ENCODE measurements at places on chromosomes 11 and 22. TPM values are rescaled to one million over a fixed set of nuclear protein-coding genes. Genes with fewer than 3 reads are reported as not detected.

DNA sequence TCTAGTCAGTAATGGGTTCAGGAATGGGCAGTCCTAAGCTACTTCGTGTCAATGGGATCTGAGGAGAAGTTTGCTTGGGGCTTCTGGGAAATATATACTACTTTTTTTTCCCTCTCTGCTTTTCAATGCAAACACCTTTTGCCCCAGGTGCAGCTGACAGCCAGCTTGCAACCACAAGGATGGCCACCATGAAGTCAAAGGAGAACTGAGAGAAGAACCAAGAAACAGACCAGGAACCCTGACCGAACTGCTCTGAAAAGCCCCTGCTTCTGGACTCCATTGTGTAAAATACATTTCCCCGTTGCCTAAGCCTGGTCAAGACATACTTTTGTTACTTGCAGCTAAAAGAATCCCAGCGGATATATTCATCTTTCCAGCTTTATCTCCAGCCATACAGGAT, 20.1 kb upstream of the CD44 start:
- no peak for DNase-seq

DNA sequence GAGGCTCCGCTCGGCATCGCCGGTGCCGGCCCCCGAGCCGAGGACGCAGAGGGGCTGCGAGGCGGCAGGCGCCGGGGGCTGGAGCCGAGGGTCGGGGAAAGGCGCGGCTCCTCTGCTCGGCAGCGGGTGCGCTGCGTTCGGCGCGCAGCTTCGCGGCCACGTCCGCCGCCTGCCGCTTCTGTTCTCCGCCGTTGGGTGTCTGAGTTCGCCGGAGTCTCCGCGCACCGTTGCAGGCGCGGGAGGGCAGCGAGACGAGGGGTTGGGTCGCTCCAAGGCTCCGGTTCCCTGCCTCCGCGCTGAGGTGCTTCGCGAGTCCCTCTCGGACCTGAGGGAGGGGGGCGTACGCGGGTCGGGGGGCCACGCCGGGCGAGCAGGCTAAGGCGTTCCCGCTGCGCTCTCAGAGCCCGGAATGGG, 347 bp downstream of the MN1 start:
- DNase-seq, result peak; percentile 41

GRCh38 chr11:95134491-95134890, 44.8 kb downstream of the ENDOD1 start:
- no peak for DNase-seq

DNA sequence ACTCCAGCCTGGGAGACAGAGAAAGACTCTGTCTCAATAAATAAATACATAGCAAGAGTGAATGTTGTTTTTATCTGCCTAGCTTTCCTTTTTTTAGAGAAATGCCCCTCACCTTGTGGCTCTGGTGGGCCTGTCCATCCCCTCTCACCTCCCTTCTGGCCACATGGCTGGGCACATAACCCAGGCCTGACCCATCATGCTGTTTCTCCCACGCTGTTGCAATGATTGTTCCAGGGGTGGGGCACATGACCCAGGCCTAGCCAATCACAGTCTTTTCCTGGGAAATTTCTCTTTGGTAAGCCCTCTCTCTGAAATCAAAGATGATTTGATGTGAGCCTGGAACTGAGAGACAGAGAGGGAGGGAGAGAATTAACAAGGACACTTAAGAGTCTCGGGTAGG, 5.5 kb upstream of the CYTH4 start:
- DNase-seq, result no peak

GRCh38 chr11:64313491-64314145, 3.7 kb downstream of the TRMT112 start:
- no peak for DNase-seq

DNA sequence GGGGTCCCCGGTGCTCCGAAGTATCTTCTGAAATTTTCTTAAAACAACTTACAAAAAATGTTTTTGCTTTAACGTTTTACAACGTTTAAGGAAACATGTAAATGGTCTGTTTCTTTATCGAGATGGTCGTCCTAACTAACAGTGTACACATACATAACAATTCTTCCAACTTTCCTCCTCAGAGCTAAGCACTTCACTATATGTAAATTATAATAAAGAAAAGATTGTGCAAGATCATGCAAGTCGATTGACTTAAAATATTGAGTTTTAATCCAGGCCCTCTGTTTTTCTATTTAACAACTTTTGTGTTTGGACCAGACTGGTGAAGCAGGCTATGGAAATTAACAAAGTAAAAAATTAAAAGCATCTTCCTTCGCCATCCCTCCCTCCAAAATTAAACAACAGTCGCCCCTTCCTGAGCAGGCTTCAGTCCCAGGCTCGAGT, 4.9 kb downstream of the ALX4 start:
- no peak for DNase-seq

LGALS1 gene
- total RNA-seq, result 816 TPM

DNA sequence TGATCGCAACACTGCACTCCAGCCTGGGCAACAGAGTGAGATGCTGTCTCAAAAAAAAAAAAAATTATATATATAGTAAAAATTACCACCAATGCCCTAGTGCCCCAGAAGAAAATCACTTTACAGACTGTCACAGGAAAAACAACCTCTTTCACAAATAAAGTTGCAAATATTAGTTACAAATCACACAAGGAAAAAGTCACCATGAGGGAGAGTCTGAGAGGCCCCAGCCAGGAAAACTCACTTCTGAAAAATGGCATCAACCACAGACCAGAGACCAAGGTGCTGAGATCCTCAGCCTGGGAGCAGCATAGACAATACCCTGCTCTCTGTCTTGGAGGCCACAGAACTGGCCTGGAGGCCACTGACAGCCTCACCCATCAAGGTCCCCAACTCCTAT, 20.4 kb downstream of the GGT5 start:
- DNase-seq, result no peak

MFRP gene
- total RNA-seq, result not detected

GRCh38 chr11:134264966-134265764, 11.0 kb upstream of the GLB1L3 start:
- DNase-seq, result no peak

- DNase-seq, result no peak
These were observed 74.7 kb upstream of the WNT7B start for GRCh38 chr22:46051646-46052045.

DNA sequence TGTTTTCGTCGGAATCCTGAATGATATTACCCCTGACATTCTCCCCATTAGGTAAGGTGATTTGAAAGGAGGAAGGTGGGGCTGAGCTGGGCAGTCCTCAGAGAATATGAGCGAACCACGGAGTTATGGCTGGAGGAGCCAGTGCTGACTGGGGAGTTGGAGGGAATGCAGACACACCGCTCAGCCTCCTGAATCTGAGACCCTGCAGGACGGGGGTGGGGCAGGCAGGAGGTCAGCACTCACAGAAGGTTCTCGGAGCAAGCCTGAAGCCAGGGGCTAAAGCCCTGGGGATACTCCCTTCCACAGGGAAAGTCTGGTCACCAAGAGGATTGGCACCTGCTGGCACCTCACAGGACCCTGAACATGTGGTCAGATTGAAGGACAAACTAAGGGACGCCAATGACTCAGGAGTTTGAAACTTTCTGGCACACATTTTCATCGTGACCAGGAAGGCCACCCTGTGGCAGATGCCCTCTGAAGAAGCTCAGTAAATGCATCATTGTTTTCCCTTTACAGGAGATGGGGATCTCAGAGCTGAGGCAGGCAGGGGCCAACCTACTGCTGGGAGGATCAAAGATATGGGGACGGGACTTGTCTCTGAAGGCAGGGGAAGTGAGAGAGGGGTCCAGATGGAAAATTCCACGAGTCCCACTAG, 26.9 kb upstream of the FCHSD2 start:
- no peak for DNase-seq

GRCh38 chr11:64218628-64219353, 7.2 kb downstream of the TRPT1 start:
- no peak for DNase-seq

DNA sequence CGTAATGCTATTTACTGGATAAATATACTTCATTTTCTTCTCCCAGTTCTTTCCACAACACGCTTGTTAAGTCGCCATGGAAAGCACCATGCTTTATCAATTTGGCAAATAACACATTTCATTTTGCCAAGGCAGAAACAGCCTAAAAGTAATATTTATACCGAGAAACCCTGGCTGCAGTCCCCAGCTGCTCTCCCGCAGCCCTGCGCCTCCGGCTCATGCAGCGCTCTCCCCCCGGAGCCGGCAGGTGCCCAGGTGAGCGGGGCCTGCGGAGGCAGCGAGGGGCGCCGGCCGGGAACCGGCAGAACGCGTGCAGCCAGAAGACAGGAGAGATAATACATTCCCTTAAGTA, 681 bp upstream of the ARHGEF12 start:
- no peak for DNase-seq

DNA sequence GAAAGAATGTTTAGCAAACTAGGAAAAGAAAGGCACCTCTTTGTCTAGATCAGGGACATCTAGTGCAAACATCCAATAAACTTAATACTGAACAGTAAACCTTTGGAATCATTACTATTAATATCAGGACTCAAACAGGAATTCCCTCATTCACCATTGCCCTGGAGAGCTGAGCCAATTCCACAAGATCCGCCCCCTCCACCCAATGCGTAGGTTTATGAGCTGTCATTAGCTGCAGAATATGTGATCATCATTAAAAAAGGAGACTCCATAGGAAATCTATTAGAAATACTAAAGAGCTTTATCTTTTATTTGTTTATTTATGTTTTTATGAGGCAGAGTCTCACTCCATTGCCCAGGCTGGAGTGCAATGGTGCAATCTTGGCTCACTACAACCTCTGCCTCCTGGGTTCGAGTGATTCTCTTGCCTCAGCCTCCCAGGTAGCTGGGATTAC, 5.5 kb downstream of the IL17REL start:
- no peak for DNase-seq

RIC3 gene
- total RNA-seq, result 5.0 TPM

GRCh38 chr11:102592634-102593581, 32.2 kb downstream of the MMP20 start:
- DNase-seq, result no peak

DNA sequence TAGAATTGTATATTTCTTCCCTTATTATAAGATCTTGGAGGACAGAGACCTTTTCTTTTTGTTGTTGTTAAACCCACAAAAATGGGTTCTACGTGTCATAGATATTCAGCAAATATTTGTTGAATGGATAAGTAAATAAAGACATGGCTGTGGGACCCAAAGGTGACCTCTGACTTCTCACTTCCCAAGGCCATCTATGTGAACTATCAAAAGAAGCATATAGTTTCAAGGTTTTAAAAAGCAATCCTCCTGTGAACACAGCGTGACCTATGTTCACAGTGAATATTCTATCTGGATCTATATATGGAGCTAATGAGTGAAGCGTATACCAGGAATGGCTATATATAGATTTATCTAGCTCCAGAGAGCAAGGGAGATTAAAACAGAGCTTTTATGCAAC, 312.8 kb upstream of the C11orf87 start:
- DNase-seq, result no peak

TUBA8 gene
- total RNA-seq, result 4.3 TPM

- DNase-seq, result no peak
These were observed 23.0 kb downstream of the ZNF202 start for GRCh38 chr11:123718469-123718868.

RFPL3 gene
- total RNA-seq, result not detected

PTPN5 gene
- total RNA-seq, result not detected

DNAJB13 gene
- total RNA-seq, result not detected

DNA sequence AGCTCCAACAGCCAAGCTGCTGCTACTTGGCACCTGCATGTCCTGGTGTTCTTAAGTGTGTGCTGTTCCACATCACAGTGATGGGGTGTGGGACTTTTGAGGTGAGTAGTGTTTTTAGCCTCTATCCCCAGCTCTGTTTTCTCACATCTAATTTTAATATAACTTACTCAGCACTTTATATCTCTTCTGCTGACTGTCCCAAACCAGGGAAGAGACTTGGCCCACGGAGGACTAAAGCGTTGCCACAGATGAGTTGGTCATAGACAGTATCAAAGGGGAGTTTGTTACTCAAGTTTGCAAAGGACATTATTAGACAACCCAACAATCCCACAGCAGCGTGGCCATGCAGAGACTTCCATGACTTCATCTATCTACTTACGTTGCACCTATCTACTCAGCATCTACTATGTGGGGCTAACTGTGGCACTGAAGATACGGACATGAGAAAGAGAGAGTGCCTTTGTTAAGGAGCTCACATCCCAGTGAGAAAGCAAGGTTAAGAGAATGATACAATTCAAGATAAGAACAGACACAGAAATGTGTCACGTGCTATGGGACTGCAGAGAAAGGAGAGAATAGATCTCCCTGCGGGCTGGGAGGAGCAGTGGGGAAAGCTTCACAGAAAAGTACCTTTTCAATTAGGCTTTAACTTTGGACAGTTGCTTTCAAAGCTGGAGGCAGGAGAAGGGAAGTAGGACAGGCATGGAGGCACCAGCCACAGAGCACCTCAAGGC, 82.4 kb downstream of the ME3 start:
- DNase-seq, result no peak

ANKK1 gene
- total RNA-seq, result 0.07 TPM

PHLDA2 gene
- 7.6 TPM for total RNA-seq

MYEOV gene
- total RNA-seq, result 0.14 TPM

- no peak for DNase-seq
These were observed 140.3 kb downstream of the CRYBB2 start for GRCh38 chr22:25359601-25360261.

DNA sequence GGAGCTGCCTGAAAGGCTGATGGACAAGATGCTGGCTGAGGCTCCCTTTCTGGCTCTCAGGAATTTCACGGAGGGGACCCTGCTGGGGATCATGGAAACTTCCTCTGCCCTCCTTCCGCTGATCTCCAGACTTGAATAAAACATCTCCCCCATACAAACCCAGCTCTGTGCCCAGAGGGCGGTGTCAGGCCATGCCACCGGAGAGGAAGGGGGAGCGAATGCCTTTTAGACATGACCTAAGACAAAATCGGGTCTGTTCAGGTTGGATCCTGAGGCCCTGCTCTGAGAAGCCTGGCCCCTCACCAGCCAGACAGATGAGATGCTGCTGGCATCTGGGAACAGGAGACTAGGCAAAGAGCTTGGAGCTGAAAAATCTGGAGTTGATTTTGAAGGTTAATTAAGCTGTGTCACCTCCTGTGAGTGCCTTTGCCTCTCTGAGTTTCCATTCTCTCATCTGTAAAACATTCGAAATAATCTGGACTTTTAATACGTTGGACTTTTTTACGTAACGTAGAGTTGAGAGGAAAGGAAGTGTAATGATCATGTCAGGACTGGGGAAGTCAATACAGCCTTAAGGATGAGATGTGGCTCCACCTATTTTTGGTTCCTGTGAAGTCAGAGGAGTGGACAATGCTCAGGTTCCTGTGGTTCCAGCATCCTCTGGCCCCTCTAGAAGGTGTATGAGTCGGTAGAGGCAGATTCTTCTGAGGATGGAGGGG, 163.6 kb downstream of the ST3GAL4 start:
- no peak for DNase-seq

GPR83 gene
- not detected for total RNA-seq

All from activated CD4-positive, alpha-beta memory T cell treated with anti-CD3 and anti-CD28 coated beads for 36 hours (primary cell).